ENCODE measurements at places on chromosomes 6 and 20. TPM values are rescaled to one million over a fixed set of nuclear protein-coding genes. Genes with fewer than 3 reads are reported as not detected.

The IL17A gene
- not detected for total RNA-seq

The MACROD2 gene
- total RNA-seq = 78.2 TPM

The KCNQ2 gene
- not detected for total RNA-seq

The NOX3 gene
- total RNA-seq = not detected

The SRSF12 gene
- total RNA-seq = not detected

The MYB gene
- total RNA-seq = 2.0 TPM

The BTN1A1 gene
- total RNA-seq = not detected

The KIAA0408 gene
- total RNA-seq = 55.0 TPM

The SPINT3 gene
- total RNA-seq = not detected

The C20orf173 gene
- not detected for total RNA-seq

The FAM217A gene
- total RNA-seq = not detected

The POM121L2 gene
- total RNA-seq = not detected

The ADGRB3 gene
- 3.5 TPM for total RNA-seq

The GSTA2 gene
- not detected for total RNA-seq

The UBE2C gene
- total RNA-seq = 1.4 TPM

The PRDM1 gene
- 17.5 TPM for total RNA-seq

The COL9A3 gene
- total RNA-seq = 1.1 TPM

The HRH3 gene
- not detected for total RNA-seq

The DNMT3B gene
- 0.84 TPM for total RNA-seq

The KCNQ5 gene
- total RNA-seq = 1.3 TPM

The IFNGR1 gene
- 239 TPM for total RNA-seq

The NNAT gene
- total RNA-seq = 0.43 TPM

The MANEA gene
- 10.6 TPM for total RNA-seq

The GTSF1L gene
- not detected for total RNA-seq

The TRIM15 gene
- total RNA-seq = not detected

The GHRH gene
- total RNA-seq = not detected

The CMTR1 gene
- 42.2 TPM for total RNA-seq

The HLA-DOB gene
- total RNA-seq = 0.64 TPM

The GJA1 gene
- total RNA-seq = 127 TPM

The KIF16B gene
- 21.6 TPM for total RNA-seq

The PACSIN1 gene
- total RNA-seq = not detected

The OXT gene
- not detected for total RNA-seq

The IPCEF1 gene
- 8.8 TPM for total RNA-seq

The MOG gene
- total RNA-seq = not detected

The FHL5 gene
- total RNA-seq = 40.1 TPM

The CST9 gene
- not detected for total RNA-seq

The GNAS-AS1 gene
- 1.1 TPM for total RNA-seq

The TMEM239 gene
- not detected for total RNA-seq

The RIPOR2 gene
- total RNA-seq = 25.6 TPM

The GSTA3 gene
- not detected for total RNA-seq

The ZC3H12D gene
- 2.1 TPM for total RNA-seq

The TCP11 gene
- not detected for total RNA-seq

The ABHD16B gene
- total RNA-seq = not detected

The TTBK1 gene
- total RNA-seq = 0.17 TPM

The CGAS gene
- total RNA-seq = 5.9 TPM

The OR2J3 gene
- total RNA-seq = not detected

The EPB41L1 gene
- total RNA-seq = 61.4 TPM
